Activated T-cell treated with anti-CD3 and anti-CD28 coated beads, Interleukin-2, amount 50 U/mL, for 72 hours (primary cell): ENCODE measurements at places on chromosomes 3 and 15. TPM values are rescaled to one million over a fixed set of nuclear protein-coding genes. Genes with fewer than 3 reads are reported as not detected.

Gene ZNF860
- total RNA-seq = not detected

Gene WDR49
- 0.31 TPM for total RNA-seq

Gene GRK7
- not detected for total RNA-seq

Gene WDR72
- total RNA-seq = not detected

- no peak for DNase-seq
These were observed 88.8 kb downstream of the IGF1R start for GRCh38 chr15:98737159-98737558.

GRCh38 chr3:39115870-39116269, 8.4 kb downstream of the TTC21A start:
- no peak for DNase-seq

- DNase-seq = no peak
These were observed 82.7 kb downstream of the TLE3 start for GRCh38 chr15:70014860-70015490.

- DNase-seq = no peak
These were observed 100.2 kb downstream of the RYK start for GRCh38 chr3:134150476-134150875.

GRCh38 chr3:113268942-113269341, 57.6 kb downstream of the BOC start:
- DNase-seq = no peak

DNA sequence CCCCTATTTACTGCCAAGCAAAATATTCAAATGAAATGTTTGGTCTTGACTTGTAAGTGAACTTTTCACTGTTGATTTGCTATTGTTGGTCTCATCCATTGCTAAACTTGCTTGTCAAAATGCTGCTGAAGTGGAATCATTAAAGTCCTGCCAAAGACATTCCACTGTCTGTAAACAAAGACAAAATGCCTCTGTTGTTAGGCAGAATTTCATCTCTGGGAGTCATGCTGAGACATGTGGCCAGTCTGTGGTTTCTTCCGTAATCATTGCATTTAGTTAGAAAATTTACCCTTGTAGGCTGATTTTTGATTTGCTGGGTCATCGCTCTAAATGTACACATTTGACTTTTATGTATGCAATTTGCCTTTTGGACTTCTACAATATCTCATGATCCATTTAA, 577.7 kb downstream of the MECOM start:
- DNase-seq = no peak
